ENCODE measurements at places on chromosomes 4 and X.

DNA sequence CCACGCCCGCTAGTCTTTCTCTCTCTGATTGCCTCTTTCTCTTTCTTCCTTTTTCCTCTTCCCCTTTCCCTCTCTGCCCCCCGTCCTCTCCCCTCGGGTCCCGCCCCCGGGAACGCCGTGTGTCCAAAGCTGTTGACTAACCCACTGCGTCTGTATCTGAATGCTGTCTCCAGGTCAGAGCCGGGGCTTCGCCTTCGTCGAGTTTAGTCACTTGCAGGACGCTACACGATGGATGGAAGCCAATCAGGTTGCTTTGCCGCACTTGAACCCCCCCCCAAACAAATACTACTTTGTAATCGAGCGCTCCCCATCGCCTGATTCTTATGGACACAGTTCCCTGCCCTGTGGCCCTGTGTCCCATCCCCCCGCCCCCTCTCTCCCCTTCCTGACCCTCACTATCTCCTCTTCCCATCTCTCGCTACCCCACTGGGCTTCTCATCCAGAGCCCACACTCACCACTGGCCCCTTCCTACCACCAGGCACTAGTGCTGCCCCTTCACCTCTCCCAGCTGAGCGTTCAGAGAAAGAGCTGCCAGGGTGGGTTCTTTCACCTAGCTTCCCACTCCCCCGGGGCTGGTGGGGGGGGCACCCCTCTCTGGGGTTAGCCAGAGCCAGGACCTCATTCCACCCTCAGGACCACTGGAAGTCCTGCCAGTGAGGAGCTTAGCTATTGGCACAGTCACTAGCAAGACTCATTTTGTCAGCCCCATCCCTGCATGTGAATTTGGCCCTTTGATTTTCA is 18.6 kb upstream of the UBA1 start:
- no peak for DNase-seq

- DNase-seq: no peak
Measured at GRCh38 chr4:99817309-99817890, 773 bp downstream of the DAPP1 start.

- no peak for DNase-seq
Measured at GRCh38 chrX:250965-251364, 30.2 kb upstream of the PLCXD1 start.

DNA sequence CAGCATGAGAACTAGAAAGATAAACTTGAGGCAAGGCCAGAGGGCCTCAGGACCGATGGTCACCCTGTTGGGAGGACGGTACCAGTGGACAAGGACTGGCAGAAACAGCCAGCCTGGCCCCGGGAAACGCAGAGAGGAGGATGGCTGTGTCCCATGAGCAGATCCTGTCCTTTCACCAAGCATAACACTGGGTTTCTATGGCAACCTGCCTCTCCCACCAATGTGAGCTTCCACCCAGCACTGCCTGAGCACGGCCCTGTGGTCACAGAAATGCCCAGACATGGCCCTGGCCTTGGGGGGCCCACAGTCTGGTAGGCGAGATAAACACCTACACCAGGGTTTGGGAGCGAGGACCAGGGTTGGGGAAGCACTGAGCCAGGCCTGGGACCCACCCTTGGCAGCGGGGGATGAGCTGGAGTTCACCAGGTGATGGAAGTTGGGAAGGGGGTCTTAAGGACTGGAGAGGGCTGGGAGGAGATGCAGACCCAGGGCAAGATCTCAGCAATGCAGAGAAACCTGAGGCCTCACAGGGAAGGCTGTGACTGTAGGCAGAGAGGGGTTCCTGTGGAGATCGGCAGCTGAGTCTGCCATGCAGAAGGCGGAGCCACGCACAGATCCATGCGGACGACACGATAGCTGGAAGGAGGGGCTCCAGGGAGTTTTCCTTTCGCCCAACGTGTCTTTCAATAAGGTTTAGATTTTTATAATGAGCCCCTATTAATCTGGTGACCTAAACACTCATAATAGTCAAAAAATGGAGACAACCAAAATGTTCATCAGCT is 32.7 kb upstream of the CRMP1 start:
- no peak for DNase-seq

DNA sequence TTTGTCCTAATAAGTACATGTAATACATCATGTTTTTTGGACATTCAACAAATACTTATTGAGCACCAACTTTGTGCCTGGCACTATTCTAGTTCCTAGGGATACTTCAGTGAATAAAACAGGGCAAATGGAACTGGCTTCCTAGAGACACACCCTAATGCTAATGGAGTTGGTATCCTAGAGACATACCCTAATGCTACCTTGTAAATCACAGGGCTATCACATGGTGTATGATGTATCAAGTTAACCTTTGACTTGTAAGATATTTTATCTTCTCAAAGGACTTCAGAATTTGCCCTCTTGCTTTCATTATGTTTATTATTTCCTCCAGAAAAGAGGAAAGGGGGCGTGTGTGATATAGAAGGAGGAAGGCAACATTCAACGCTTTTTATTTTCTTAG is 10.1 kb downstream of the GK start:
- no peak for DNase-seq

Measured in stimulated activated CD4-positive, alpha-beta T cell treated with anti-CD3 and anti-CD28 coated beads, Interleukin-2, amount 100 ng/mL, for 48 hours (primary cell).